ENCODE measurements at places on chromosomes 2 and 18.

DNA sequence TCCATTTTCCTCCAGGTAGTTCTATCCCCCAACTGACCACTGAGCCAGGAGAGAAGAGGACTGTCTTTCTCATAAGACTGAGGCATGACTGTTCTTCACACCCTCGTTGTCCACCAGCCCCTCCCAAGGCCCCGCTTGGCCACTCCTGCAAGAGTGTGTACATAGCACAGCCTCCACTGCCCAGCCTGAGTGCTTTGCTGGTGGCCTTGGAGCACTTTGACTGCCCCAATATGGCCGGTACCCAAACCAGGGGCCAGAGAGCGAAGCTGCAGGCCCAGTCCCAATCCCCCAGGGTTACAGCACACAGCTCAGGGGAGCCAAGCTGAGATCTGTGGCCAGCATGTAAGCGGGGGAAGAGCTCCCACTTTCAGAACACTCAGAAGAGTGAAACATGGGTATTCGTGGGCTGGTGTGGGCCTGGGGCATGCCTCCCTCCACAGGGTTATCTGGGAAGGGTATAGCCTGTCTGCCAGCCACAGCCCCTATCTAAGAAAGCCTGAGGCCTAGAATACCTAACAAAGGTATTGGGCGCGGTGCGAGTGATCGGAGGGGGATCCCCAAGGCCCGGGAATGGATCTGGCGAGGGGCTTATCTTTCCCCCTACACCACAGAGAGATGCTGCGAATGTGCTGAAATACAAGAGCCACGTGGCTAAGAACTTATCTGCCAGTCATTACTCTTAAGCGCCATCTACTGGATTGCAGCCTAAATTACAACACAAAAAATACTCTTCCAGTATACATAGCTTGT, 163.8 kb downstream of the WDPCP start:
- peak; percentile 2 for DNase-seq

- DNase-seq: no peak
Measured at GRCh38 chr2:182852801-182853200, 13.6 kb downstream of the FRZB start.

- no peak for DNase-seq
Measured at GRCh38 chr18:44464398-44465180, 216.1 kb upstream of the SETBP1 start.

- no peak for DNase-seq
Measured at GRCh38 chr2:105381101-105381668, 17.7 kb downstream of the FHL2 start.

DNA sequence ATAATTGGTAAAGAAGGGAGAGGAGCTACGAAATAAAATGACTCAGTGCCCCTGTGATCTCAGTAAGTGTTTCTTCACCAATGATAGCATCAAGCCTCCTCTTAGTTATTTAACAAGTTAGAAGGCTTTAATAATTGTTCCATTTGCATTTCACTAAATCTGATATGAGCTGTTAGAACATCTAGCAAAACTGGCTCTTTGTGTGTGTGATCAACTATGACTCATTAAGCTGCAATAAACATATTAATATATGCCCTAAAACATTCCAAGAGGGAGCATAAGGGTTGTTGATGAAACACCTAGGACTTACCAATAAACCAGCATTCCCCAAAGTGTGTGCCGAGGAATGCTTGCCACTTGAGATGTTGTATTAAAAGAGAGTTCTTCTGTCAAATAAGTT, 115.2 kb downstream of the OSBPL6 start:
- no peak for DNase-seq

- DNase-seq: peak; percentile 52
Measured at GRCh38 chr2:197309691-197310231, 819 bp downstream of the ANKRD44 start.

DNA sequence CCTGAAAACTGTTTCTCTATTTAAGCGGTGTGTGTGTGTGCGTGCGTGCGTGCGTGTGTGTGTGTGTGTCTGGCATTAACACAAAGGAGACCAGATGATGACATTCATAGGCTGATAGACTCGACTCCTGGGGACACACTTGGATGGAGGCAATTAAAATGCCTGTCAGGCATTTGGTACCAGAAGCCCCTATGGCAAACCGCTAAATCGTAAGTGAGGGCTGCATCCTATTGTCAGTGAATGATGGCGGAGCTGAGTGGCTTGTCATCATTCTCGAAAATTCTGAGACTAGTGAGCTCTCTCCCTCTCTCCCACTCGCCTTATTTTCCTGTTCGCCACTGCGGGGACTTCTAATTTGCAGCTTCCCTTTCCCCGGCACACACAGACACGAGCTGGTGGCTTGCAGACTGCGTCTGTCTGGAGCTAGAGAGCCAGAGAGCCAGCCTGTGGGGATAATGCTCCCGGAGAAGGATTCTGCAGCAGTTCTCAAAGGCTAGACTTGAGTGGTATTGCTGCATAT, 155.4 kb downstream of the MAP2 start:
- no peak for DNase-seq

DNA sequence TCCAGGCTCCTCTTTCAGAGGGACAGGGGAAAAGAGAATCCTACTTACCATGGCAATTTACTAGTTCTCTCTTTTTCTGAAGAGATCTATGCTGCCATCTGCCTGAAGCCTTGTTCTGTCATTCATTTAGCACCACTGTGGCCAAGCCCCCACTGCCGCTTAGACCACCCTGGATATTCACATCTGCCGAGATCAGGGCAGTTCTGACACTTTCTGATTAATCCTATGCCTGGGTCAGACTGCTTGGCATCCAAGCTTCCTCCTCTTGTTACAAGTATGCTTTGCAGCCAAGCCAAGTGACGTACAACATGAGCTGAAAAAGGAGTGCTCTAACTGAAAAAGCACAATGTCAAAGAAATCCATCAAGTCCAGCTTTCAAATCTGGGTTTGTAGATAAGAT, 332.6 kb downstream of the SUCLG1 start:
- DNase-seq: no peak

- DNase-seq: no peak
Measured at GRCh38 chr2:180890781-180891180, 89.6 kb upstream of the UBE2E3 start.

Data from activated naive CD4-positive, alpha-beta T cell treated with Interleukin-2 at 50 U/mL for 16 hours (primary cell).